Transverse colon (tissue), 4 donors: ENCODE measurements at places on chromosomes 6 and 20. TPM values are rescaled to one million over a fixed set of nuclear protein-coding genes. Genes with fewer than 3 reads are reported as not detected.

Gene SLC44A4
- 734 TPM for total RNA-seq

DNA sequence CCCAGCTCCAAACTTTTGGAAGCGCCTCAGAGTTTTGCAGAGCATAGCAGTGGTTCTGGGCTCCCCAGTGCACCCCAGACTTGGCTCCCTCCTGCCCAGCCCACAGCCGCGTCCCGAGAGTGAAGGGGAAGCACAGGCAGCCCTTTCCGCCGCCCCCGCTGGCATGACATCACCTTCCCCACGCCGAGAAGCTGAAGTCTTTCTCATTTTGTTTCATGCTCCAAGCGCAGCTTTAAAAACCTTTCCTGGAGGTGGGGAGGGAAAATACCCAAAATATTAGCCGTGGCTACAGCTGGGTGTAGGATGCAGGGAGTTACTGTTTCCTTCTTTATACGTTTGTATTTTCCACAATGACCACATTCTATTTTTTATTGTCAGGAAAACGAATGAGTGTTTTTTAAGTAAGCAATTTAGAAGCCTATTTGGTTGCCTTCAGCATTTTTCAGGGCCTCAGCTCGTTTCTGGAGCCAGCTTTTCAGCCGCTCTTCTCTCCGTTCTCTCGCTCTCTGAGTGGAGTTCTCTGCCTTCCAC is 72.9 kb downstream of the SNX5 start:
- H3K27ac ChIP-seq = peak overlapping the region; percentile 51
- DNase-seq = peak; percentile 58
- H3K27me3 ChIP-seq = no peaks in the 10 kb centered on the region
- H3K4me3 ChIP-seq = peak overlapping the region; percentile 20
- peaks cover 22% of the 10 kb centered on the region for H3K4me1 ChIP-seq
- no peaks in the 10 kb centered on the region for H3K36me3 ChIP-seq

DNA sequence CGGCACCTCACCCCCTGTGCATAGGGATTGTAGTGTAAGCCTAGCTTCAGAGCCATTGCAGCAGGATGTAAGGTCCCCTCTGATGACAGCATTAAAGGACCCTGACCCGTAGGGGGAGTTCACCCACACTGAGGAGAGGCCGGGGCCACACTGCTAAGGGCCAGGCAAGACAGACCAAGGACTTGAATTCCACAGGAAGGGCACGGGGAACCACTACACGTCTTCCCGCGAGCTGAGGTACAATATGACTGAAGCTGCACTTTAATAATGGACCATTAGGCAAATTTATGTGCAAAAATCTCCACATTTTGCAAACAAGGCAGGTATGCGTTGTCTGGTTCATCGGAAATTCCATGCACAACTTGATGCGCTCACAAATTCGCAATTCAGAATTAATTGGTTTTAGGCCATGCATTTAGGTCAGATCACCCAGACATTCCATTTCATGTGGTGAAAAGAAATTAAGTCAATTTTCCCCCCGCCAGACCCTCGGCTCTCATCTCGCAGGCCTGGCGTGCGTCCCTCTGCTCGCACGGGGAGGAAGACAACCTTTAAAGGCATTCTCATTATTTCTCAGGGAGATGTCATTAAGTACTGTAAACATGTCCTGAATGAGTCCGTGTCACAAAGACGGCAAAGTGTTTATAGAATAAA is 111.8 kb downstream of the FOXA2 start:
- no peaks in the 10 kb centered on the region for H3K27me3 ChIP-seq
- H3K36me3 ChIP-seq = no peaks in the 10 kb centered on the region
- DNase-seq = no peak
- H3K4me3 ChIP-seq = no peak overlapping the region

GRCh38 chr20:12893653-12894052 is 115.1 kb upstream of the SPTLC3 start:
- H3K4me1 ChIP-seq = no peaks in the 10 kb centered on the region
- DNase-seq = no peak
- H3K4me3 ChIP-seq = no peak overlapping the region
- no peaks in the 10 kb centered on the region for H3K27me3 ChIP-seq

DNA sequence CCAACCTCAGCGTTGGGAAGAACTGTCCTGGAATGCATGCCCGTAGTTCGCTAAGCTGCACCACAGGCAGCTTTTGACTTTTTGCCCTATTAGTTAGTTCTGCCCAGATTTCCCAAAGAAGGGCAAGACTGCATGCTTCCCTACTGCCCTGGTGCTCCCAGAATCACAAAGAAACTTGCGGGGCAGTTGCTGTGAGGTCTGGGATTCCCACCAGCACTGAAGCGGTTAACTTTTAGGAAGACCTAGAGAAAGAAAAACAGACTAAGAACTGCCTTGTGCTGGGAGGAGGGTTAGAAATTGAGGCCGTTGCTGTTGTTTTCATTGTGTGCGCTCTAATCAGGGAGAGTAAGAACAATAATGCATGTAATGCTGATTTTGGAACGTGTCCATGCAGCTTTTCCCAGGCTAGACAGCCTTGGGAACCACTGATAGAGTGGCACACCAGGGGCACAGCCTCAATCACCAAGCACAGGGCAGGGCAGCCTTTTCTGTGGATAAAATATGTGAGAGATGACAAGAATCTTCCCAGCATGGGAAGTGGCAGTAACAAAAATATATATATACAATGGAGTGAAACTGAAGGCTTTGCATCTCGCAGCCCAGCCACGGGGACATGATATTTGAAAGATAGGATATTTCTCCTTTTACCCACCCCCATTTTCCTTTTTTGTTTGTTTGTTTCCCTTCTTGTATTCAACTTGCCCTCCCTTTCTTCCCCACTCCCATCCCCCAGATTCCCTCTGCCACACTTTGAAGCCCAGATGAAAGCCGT is 137.7 kb upstream of the HEY2 start:
- H3K36me3 ChIP-seq = no peaks in the 10 kb centered on the region
- no peak for DNase-seq
- H3K4me1 ChIP-seq = peaks cover 9% of the 10 kb centered on the region
- H3K27ac ChIP-seq = no peak overlapping the region
- no peaks in the 10 kb centered on the region for H3K27me3 ChIP-seq

DNA sequence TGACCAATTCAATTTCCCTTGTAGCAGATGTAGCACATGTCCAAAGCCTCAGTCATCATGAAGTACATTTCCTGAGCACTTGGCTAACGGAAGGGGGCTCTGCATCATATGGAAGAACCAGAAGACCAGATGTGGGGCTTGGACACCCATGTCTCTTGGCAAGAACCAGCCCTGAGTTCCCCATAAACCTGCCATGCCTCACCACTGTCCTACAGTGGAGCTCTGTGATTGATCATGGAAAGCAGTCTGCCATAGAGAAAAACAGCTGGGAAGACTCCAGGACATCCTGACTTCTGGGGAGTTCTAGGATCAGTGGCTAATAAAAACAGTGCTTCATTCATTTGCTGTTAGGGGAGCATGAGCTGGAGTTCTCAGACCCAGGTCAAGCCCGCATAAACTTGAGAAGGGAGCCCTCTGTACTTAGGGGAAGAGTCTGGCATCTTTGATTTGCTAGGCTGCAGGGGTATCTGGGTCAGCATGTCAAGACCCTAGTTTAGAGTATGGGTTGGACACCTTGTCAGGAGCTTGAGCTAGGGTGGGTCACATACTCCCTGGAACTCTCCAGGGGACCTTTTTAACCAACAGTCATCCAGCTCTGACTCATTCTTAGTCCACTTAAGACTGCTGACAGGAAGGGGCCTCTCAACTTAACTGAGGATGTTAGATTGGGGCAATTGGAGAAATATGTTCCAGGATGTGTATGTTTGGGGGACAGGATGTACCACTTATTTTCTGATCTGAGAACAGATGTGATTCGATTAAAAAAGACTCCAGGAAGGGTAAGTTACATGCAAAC is 26.3 kb upstream of the TRAM2 start:
- no peaks in the 10 kb centered on the region for H3K36me3 ChIP-seq
- H3K27ac ChIP-seq = peak overlapping the region; percentile 16
- H3K4me3 ChIP-seq = no peak overlapping the region

GRCh38 chr6:161355696-161356095 is 81.8 kb upstream of the AGPAT4 start:
- H3K4me3 ChIP-seq = no peak overlapping the region
- DNase-seq = no peak
- no peaks in the 10 kb centered on the region for H3K27me3 ChIP-seq
- no peak overlapping the region for H3K27ac ChIP-seq
- H3K4me1 ChIP-seq = no peaks in the 10 kb centered on the region

GRCh38 chr6:57283106-57283505 is 34.3 kb upstream of the PRIM2 start:
- DNase-seq = no peak
- H3K4me1 ChIP-seq = peaks cover 5% of the 10 kb centered on the region
- H3K27ac ChIP-seq = peak overlapping the region; percentile 54
- H3K36me3 ChIP-seq = no peaks in the 10 kb centered on the region
- H3K27me3 ChIP-seq = no peaks in the 10 kb centered on the region
- no peak overlapping the region for H3K4me3 ChIP-seq
